ENCODE measurements at places on chromosomes 12 and 14.

GRCh38 chr12:123064885-123065619 lies 84.6 kb downstream of the ARL6IP4 start:
- DNase-seq = peak; percentile 10

DNA sequence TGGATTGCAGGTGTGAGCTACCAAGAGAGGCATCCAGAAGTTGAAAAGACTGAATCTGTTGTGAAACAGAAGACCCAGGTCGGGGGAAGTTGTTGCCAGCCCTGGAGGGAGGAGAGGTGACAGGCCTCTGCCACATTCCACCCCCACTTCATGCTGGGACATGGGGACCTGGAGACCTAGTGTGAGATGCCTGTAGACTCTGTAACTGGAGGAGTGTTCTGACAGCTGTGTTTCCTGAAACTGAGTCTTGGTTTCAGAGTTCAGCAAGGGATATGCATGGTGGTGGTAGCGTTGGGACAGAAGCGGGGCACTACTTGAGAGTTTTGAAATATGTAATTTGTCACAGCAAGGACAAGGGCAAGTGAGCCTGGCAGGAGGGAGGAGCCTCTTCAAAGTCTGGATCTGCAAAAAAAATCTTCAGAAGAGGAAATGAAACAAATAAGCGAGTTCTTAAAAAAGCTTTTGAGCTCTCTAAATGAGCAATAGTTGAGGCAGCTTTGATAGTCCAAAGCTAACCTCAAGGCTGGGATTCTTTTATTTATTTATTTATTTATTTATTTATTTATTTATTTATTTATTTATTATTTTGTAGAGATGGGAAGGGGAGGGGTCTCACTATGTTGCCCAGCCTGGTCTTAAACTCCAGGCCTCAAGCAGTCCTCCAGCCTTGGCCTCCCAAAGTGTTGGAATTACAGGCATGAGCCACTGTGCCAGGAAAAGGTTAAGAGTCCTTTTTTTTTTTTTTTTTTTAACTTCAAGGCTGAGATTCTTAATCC lies 58.9 kb upstream of the EEA1 start:
- no peak for DNase-seq

DNA sequence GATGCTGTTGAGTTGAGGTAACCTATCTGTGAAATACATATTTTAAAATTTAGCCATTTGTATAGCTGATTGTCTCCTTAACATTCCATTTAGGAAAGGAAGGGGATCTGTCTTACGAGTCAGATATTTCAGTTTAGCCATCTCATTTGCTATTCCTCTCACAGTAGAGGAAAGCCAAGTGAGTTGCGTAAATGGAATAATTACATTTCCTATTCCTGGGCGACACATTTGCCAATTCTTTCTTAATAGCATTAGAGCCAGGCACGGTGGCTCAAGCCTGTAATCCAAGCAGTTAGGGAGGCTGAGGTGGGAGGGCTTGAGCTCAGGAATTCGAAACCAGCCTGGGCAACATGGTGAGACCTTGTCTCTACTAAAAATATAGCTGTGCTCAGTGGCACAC lies 116.3 kb downstream of the TMX1 start:
- no peak for DNase-seq

DNA sequence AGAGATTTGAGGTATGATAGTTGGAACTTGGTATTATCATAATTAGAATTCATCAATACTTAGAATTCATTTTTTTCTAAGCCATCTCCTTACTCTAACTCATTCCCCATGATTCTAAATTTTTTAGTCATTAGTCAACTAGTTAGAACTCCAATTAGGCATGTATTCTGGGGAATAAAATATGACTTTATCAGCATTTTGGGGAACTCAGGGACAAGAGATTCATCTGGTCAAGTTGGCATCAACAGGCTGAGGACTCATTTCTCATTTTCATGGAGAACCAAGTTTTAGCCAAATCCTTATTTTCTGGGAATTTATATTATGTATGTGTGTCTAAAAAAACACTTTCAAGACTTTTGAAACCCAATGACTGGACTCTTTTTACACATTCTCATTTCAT lies 29.2 kb downstream of the DIP2B start:
- no peak for DNase-seq

- no peak for DNase-seq
Measured at GRCh38 chr12:112546996-112547395, 128.2 kb downstream of the PTPN11 start.

- no peak for DNase-seq
Measured at GRCh38 chr12:56994231-56994746, 12.1 kb downstream of the ZBTB39 start.

- no peak for DNase-seq
Measured at GRCh38 chr12:47078733-47079467, 521 bp upstream of the PCED1B start.
